ENCODE measurements at places on chromosomes 1 and 21.

DNA sequence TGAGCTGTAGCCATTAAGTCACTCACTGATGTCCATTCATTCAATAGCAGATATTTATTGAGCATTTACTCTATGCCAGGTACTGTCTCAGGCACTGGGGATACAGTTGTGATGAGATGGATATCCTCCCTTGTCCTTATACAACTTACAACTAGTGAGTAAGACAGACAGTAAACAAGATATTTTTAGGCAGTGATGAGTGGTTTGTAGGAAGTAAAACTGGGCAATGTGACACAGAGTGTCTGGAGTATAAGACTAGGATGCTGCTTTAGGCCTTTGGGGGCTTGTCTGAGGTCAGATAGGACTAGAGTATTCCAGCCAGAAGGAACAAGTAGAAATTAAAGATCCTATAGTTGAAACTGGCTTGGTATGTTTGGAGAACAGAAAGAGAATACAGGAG lies 41.4 kb downstream of the NOS1AP start:
- no peak for DNase-seq

- no peak for DNase-seq
Observed at GRCh38 chr1:198141668-198142351, 15.0 kb upstream of the NEK7 start.

GRCh38 chr21:35575280-35575915 lies 484.9 kb downstream of the SETD4 start:
- peak; percentile 17 for DNase-seq

- DNase-seq, result no peak
Observed at GRCh38 chr1:247111700-247112478, 7.7 kb upstream of the ZNF669 start.

DNA sequence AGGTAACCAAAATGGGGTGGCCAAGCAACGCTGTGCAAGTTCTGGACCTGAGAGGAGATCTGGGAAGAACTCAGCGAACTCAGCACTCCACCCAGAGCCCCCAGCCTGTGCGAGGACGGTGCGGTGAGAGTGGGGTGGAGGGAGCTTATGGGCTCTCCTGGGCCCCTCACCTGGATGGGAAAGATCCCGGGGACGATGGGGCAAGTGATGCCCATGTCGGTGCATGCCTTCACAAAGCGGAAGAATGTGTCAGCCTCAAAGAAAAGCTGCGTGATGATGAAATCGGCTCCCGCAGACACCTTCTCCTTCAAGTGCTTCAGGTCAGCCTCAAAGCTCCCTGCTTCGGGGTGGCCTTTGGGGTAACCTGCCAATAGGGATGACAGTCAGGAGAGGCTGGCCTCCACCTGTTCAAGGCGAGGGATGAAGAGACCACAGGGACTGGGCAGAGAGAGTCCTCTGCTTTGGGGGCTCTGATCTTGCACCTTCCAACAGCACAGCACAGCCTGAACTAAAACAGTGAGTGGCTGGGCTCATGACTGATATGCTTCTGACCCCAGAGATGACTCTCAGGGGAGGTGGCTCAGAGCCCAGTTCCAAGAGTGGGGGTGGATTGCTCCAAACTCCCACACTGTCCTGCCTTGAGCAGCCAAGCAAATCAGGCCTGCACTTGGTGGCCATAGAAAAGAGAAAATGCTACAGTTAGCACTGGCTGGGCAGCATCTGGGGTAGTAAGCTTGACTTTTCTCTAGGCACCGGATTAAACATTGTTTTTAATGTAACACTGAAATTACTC lies 9.5 kb downstream of the MTHFR start:
- DNase-seq, result peak; percentile 41

- DNase-seq, result no peak
Observed at GRCh38 chr1:30362603-30362990, 360.8 kb downstream of the MATN1 start.

- DNase-seq, result no peak
Observed at GRCh38 chr21:45974073-45975019, 7.2 kb upstream of the COL6A1 start.

DNA sequence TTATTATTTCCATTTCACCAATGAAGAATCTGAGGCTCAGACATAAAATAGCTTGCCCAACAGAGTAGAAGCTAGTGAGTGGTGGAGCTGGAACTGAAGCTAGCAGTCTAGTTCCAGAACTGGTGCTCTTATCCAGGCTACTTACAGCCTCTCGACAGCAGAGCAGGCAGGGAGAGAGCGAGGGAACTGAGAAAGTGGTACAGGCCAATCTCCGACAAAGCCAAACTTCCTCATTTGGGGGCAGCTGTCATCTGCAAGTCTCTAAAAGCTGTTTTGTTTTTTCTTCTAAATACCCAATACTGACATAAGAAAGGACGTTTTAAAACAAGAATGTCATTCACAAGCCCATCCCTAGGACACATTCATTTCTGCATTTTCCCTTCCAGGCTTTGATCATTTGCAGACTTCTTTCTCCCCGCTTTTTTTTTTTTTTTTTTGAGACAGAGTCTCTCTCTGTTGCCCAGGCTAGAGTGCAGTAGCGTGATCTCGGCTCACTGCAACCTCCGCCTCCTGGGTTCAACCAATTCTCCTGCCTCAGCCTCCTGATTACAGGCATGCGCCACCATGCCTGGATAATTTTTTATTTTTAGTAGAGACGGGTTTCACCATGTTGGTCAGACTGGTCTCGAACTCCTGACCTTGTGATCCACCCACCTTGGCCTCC lies 20.0 kb downstream of the YIPF1 start:
- no peak for DNase-seq

DNA sequence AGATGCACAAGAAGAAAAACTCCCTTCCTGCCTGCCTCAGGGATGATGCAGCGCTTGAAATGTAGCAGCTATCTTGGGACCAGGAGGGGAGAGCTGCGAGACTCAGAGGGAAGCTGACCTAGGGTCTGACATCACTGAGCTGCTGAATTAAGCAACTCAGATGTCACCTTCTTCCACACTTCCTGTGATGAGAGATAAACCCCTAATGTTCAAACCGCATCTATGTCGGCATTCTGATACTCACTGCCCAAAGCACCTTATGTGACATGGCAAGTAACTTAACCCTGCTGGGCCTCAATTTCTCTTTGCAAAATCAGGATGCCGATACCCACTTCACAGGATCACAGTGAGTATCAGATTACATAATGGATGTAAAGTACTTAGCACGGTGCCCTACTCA lies 9.1 kb upstream of the AK2 start:
- DNase-seq, result no peak

- DNase-seq, result no peak
Observed at GRCh38 chr21:26067836-26068594, 102.6 kb downstream of the APP start.

DNA sequence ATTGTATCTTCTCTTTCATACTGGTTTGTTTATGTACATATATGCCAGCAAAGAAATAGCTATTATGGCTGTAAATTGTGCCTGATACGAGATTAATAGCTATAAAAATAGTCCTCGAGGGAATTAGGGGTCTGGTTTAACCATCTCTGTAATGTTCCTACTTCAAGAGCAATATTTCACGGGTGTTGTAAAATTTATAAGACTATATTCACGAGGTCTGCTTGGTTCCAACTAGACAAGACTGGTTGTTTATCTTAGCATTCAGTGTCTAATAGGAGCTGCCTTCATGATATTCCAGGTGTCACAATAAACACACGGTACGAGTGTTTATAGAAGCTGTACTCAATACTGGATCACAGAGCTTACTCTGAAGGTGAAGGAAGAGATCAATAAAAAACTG lies 389.9 kb downstream of the SIPA1L2 start:
- DNase-seq, result no peak

GRCh38 chr1:63928186-63929105 lies 154.6 kb downstream of the ROR1 start:
- DNase-seq, result no peak

- DNase-seq, result no peak
Observed at GRCh38 chr21:45016406-45017038, 57.9 kb upstream of the ADARB1 start.

GRCh38 chr1:4019606-4020331 lies 119.7 kb upstream of the C1orf174 start:
- DNase-seq, result no peak

DNA sequence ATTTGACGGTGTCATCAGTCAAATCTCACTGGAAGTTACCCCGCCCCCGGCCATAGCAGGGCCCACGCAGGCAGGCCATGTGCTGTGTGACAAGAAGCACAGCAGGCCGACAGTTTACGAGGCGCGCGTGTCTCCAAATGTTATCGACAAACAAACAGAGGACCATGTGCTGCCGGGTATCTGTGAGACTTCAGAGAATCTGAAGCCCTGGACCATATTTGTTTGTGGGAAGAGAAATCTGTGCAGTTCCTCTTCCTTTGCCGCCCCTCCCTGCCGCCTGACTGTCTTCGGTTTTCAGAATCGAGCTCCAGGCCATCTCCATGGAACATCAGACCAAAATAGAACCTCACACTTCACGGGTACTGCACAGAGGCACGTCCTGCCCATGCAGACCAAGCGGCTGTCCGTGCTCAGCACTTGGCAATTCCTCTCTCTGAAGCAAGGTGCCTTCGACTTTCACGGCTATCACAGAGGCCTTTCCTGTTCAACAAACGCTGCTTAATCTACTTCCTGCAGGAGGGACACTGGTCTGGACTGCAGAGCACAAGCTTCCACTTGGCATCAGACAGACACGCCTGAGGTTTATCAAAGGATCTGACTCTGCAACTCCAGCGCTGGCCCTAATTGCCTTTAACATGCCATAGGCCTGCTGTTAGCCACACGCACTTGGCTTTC lies 135.7 kb upstream of the KRTAP19-8 start:
- no peak for DNase-seq

GRCh38 chr1:37560401-37561132 lies 3.8 kb downstream of the DNALI1 start:
- DNase-seq, result no peak

GRCh38 chr1:34868230-34869049 lies 8.9 kb upstream of the SMIM12 start:
- DNase-seq, result no peak

GRCh38 chr1:7301664-7301981 lies 469.5 kb upstream of the VAMP3 start:
- no peak for DNase-seq

GRCh38 chr1:200495901-200496300 lies 86.1 kb upstream of the ZNF281 start:
- no peak for DNase-seq

DNA sequence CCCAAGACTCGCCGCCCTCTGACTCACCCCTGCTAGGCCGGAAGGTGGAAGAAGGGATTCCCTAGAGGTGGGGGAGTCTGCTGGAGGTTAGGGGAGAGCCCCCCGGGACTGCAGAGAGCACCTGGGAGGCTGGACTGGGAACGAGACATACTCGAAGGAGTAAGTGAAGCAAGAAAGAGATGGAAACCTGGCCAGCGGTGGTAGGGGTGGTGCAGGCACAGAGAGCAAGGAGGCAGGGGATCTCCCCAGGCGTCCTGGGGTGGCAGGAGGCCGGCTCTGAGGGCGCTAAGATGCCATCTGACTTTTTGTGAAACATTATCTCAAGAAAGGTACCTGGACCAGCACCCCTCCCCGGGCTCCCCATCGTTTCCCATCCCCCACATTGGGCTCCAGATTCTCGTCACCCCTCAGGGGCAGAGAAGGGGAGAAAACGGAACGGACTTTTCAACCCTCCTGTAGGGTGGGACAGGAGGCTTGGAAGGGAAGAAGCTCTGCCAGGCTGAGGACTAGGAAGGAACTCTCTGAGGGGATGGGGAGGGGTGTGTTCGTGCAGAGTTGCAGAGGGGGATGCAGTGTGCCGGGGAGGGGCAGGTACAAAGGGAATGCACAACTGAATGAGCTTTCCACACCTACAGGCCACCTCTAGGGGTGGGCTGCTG lies 708 bp downstream of the CHRNB2 start:
- no peak for DNase-seq

DNA sequence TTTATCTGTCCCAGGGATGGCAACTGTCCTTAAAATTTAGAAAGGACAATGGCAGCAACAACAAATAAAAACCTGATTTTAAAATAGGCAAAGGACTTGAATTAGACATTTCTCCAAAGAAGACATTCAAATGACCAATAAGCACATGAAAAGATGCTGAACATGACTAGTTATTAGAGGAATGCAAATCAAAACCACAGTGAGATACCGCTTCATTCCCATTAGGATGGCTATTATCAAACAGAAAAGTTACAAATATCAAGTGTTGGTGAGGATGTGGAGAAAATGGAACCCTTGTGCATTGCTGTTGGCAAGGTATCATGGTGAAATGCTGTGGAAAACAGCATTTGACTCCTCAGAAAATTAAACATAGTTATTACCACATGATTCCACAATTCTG lies 120.7 kb downstream of the CRB1 start:
- DNase-seq, result no peak

Measured in epithelial cell of esophagus (primary cell).